NCI-H1930 (cell line): ENCODE measurements at places on chromosomes 12 and 14.

- no peak for DNase-seq
Observed at GRCh38 chr12:98660521-98660920, 15.4 kb downstream of the APAF1 start.

- no peak for DNase-seq
Observed at GRCh38 chr12:124566997-124567672, at the start of gene NCOR2. NCOR2 (minus strand) TSS chr12:124567612; CDS start chr12:124495251, 72,361 bp downstream.

GRCh38 chr14:69260190-69260860, 367 bp downstream of the GALNT16 start:
- peak; percentile 18 for DNase-seq

DNA sequence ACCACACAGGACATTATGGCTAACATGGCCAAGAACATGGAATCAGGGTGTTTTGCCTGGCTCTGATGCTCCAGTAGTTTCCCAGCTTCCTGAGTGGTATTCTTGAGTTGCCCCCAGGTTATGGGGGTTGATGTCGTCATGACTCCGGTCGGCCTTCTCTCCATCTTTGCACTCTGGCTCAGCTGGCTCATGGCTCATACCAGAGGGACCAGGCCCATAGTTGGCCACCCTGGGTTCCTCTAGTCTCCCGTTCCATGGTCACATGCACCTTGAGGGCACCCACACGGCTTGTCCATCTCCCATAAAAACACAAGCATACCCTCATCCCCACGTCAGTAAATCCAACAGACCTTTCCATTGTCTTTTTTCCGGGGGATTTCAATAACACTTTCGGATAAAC, 23.7 kb upstream of the MAPKAPK5 start:
- DNase-seq: no peak
